ENCODE measurements at places on chromosomes 3 and 15. TPM values are rescaled to one million over a fixed set of nuclear protein-coding genes. Genes with fewer than 3 reads are reported as not detected.
A peak's percentile ranks its signal among the peaks of the same experiment; 100 is the strongest.

GRCh38 chr3:16587047-16587680 lies 18.1 kb downstream of the DAZL start:
- H3K27ac ChIP-seq: no peak overlapping the region
- H3K4me3 ChIP-seq: no peak overlapping the region
- H3K36me3 ChIP-seq: no peaks in the 10 kb centered on the region
- H3K27me3 ChIP-seq: no peaks in the 10 kb centered on the region

GRCh38 chr3:64539451-64540196 lies 148.2 kb downstream of the ADAMTS9 start:
- no peaks in the 10 kb centered on the region for H3K27me3 ChIP-seq
- no peak overlapping the region for H3K4me3 ChIP-seq
- no peak overlapping the region for H3K27ac ChIP-seq
- no peak for DNase-seq
- peaks cover 32% of the 10 kb centered on the region for H3K4me1 ChIP-seq
- peaks cover 7% of the 10 kb centered on the region for H3K36me3 ChIP-seq

The SSUH2 gene
- 0.37 TPM for total RNA-seq

- peak; percentile 91 for DNase-seq
- peaks cover 21% of the 10 kb centered on the region for H3K27me3 ChIP-seq
- H3K4me1 ChIP-seq: no peaks in the 10 kb centered on the region
- H3K4me3 ChIP-seq: peak within 1 kb of the TSS; percentile 63
- no peak within 1 kb of the TSS for H3K27ac ChIP-seq
These were observed at the start of gene ARHGEF3 for GRCh38 chr3:56801662-56802377. Gene ARHGEF3 (minus strand): TSS chr3:56801949. CDS start chr3:56801798, 151 bp downstream.

GRCh38 chr3:9414826-9415225 lies 17.4 kb downstream of the SETD5 start:
- DNase-seq: no peak
- no peak overlapping the region for H3K27ac ChIP-seq
- no peaks in the 10 kb centered on the region for H3K27me3 ChIP-seq
- H3K4me1 ChIP-seq: no peaks in the 10 kb centered on the region

- H3K4me3 ChIP-seq: no peak overlapping the region
- H3K27me3 ChIP-seq: no peaks in the 10 kb centered on the region
- H3K4me1 ChIP-seq: peaks cover 11% of the 10 kb centered on the region
- H3K36me3 ChIP-seq: no peaks in the 10 kb centered on the region
These were observed 45.5 kb downstream of the SLC28A1 start for GRCh38 chr15:84929795-84930603.
